ENCODE measurements at places on chromosomes 2 and 18.

GRCh38 chr2:113104054-113104611, 23.3 kb upstream of the IL1RN start:
- DNase-seq = no peak

DNA sequence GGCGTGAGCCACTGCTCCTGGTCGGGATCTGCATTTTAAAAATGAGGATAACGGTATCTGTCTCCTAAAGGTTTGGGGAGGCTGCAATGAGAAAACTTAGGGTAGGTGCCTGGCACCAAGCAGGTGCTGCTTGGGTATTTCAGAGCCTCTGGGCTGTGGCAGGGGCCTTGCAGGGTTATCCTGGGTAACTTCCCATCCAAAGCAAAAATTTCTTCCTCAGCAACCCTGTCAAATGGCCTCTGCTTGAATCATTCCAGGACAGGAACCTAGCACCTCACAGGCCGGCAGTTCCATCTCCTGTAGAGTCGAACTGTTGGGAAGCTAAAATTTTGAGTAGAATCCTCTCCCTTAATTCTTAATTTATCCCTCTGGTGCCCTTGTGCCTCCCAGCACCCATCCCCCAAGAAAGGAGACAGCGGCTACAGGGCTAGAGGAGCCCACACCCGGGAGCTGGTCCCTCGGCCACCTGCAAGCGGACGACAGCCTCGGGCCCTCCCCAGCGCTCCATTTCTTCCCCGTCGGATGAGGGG, 868 bp downstream of the CGREF1 start:
- DNase-seq = no peak

- DNase-seq = no peak
Observed at GRCh38 chr2:154537843-154538450, 160.5 kb upstream of the KCNJ3 start.

GRCh38 chr2:54787755-54788366, 64.4 kb downstream of the EML6 start:
- DNase-seq = no peak

- no peak for DNase-seq
Observed at GRCh38 chr18:23311351-23312121, 141.6 kb upstream of the RIOK3 start.

- DNase-seq = no peak
Observed at GRCh38 chr2:18426174-18426573, 134.3 kb downstream of the RDH14 start.

GRCh38 chr2:37623406-37623805, 48.0 kb downstream of the CDC42EP3 start:
- DNase-seq = no peak

DNA sequence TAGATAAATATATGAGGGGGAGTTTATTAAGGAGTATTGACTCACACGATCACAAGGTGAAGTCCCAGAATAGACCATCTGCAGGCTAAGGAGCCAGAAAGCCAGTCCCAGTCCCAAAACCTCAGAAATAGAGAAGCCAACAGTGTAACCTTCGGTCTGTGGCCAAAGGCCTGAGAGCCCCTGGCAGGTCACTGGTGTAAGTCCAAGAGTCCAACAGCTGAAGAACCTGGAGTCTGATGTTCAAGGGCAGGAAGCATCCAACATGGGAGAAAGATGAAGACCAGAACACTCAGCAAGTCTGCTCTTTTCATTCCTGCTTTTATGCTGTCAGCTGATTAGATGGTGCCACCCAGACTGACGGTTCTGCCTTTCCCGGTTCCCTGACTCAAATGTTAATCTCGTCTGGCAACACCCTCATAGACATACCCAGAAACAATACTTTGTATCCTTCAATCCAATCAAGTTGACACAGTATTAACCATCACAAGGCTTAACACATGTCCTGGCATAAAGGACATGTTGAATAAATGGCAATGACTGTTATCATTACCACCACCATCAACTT, 56.7 kb downstream of the MAPK4 start:
- DNase-seq = no peak

GRCh38 chr2:28036307-28036706, 145.8 kb downstream of the BABAM2 start:
- DNase-seq = no peak

Data from activated T-cell treated with anti-CD3 and anti-CD28 coated beads, Interleukin-2, amount 50 U/mL, for 1 hour (primary cell).